ENCODE measurements at places on chromosomes 5 and 9. TPM values are rescaled to one million over a fixed set of nuclear protein-coding genes. Genes with fewer than 3 reads are reported as not detected.

- no peaks in the 10 kb centered on the region for H3K36me3 ChIP-seq
- no peaks in the 10 kb centered on the region for H3K27me3 ChIP-seq
- no peaks in the 10 kb centered on the region for H3K4me1 ChIP-seq
- no peak overlapping the region for H3K27ac ChIP-seq
Observed at GRCh38 chr9:3127564-3127963, 283.7 kb upstream of the PUM3 start.

DNA sequence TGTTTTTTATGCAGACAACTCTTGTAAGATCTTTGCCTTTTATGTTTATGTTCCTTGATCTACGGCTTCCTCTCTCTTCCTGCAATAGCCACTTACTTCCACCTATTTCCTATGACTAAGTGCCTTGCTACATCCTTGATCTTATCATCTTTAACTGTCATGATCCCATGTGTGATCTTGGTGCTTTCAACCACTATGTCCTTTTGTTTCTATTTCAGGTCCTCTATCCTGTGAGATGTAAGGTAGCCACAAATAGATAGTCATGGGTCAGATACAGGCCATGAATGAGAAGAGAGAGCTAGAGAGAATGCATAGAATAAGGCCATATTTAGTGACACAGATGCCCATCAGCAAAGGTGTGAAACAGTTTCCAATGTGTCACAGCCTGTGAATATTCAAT lies 243.6 kb upstream of the HAPLN1 start:
- no peaks in the 10 kb centered on the region for H3K36me3 ChIP-seq
- no peak for DNase-seq
- H3K27me3 ChIP-seq, result no peaks in the 10 kb centered on the region
- no peaks in the 10 kb centered on the region for H3K4me1 ChIP-seq

DNA sequence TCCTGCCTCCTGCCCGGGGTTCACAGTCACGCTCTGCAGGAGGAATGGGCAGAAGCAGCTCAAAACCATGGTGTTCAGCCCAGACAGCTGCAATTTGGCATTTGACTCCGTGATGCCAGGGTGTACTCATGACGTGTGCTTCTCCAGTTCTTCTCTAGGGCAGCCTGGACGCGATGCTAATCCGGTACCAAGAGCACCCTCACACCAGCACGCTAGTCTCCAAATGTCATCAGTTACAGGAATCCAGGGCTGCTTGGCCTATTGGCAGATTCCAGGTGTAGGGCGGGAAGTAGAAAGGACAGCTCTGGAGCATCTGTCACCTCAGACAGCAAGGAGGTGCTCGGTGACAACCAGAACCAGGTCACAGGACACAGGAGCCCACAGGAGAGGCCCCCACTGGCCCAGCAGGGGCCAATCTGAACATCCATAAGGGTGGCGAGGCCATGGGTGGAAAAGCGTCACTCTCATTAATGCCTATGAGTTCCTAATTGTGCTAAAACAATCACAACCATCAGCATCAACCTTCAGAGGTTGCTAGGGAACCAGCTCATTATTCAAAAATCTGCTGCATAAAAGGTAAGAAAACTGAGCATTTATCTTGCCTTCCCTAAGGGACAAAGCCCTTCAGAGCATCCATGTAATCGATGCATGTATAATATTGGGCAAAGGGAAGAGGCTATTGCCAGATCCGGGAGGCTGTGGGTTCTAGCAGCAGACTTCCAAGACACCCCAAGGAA lies 241.9 kb upstream of the IRX4 start:
- DNase-seq, result no peak
- H3K27me3 ChIP-seq, result peaks cover 44% of the 10 kb centered on the region
- H3K36me3 ChIP-seq, result peaks cover 3% of the 10 kb centered on the region

DNA sequence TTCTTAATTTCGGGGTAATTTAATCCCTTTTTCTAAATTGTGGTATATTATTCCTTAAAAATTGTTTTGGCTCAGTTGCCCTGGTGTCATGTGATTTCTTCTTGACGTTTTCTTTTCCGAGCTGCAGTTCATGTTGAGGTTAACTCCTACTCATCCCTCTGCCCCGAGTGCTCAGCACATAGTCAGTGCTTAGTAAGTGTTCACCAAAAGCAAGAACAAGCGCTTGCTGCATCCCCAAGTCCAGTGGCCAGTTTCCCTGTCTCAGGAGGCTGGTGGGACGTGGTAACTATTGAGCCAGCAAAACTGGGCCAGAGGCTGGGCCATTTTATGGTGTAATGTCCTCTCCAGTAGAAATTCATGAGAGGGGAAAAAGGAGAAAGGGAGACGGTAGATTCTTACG lies 23.3 kb downstream of the TRIO start:
- no peak overlapping the region for H3K27ac ChIP-seq
- H3K4me1 ChIP-seq, result peaks cover 6% of the 10 kb centered on the region
- DNase-seq, result no peak
- H3K27me3 ChIP-seq, result peaks cover 25% of the 10 kb centered on the region

- H3K4me1 ChIP-seq, result peaks cover 4% of the 10 kb centered on the region
- no peak overlapping the region for H3K4me3 ChIP-seq
- DNase-seq, result no peak
Observed at GRCh38 chr9:114303571-114303970, 19.3 kb upstream of the ORM1 start.

DNA sequence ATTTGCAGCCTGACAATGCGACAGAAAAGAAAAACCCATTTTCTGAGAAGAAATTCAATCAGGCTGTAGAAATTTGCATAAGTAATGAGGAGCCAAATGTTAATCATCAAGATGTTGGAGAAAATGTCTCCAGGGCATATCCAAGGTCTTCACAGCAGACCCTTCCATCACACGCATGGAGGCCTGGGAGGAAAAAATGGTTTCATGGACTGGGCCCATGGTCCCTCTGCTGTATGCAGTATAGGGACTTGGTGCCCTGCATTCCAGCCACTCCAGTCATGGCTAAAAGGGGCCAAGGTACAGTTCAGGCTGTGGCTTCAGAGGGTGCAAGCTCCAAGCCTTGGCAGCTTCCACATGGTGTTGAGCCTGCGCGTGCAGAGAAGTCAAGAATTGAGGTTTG lies 73.3 kb downstream of the CCDC192 start:
- no peaks in the 10 kb centered on the region for H3K27me3 ChIP-seq
- no peak overlapping the region for H3K27ac ChIP-seq
- H3K4me1 ChIP-seq, result no peaks in the 10 kb centered on the region
- no peak overlapping the region for H3K4me3 ChIP-seq
- peaks cover 2% of the 10 kb centered on the region for H3K36me3 ChIP-seq
- no peak for DNase-seq

The TTC1 gene
- total RNA-seq, result 24.3 TPM

The PCDHGA4 gene
- total RNA-seq, result 0.12 TPM

The C5orf52 gene
- not detected for total RNA-seq

All from T-helper 17 cell (primary cell).